ENCODE measurements at places on chromosomes 5 and 9.

- no peak for DNase-seq
Measured at GRCh38 chr9:81592887-81593266, 96.5 kb downstream of the TLE1 start.

GRCh38 chr9:79279356-79279755 is 292.4 kb upstream of the TLE4 start:
- no peak for DNase-seq

DNA sequence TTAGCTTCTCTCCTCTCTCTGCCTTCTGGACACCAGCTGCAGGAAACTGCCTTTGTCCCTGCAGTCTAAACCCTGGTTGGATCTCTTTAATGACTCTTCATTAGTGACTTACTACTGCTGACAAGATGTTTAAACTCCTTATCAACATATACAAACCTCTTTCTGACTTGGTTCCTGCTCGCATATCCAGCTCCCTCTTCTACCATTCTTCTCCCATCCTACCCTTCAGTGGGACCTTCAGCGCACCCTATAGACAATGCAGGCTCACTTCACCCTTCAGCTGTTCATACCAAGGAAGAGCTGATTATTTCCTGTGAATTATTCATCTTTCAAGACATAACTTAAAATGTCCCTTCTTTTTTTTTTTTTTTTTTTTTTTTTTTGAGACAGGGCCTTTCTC is 436.5 kb downstream of the KIAA0825 start:
- no peak for DNase-seq

DNA sequence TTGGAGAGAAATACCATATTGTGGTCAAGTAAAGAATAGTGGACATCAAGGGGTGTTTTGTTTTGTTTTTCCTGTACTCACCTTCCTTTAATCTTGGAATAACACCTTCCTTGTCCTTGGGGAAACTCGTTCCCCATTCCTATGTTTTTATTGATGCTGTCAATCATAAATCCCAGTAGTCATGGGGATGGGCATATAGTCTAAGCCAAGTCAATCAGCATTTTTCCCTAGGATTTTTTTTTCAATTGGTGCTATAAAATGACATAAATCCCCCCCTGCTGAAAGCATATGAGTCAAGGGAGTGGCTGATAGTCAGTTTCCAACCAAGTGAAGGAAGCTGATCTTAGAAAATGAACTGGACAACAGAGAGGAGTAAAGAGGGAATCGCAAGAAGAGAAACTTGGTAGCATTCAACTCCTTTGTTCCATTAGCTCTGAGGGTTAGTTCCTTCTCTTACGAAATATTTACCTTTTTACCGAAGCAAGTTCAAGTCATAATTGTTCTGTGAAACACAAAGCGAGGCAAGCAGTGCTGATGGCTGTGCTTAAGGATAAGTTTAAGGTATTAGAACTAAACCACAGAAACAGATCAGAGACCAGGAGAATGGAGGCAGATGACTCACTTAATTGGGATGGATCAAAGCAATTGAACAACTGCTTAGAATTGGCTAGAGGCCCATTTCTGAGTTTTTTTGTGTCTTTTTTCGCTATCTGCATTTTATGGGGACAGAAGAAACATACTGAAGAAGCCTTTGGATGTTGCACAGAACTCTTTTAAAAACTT is 218.6 kb downstream of the SEMA6A start:
- DNase-seq: no peak

DNA sequence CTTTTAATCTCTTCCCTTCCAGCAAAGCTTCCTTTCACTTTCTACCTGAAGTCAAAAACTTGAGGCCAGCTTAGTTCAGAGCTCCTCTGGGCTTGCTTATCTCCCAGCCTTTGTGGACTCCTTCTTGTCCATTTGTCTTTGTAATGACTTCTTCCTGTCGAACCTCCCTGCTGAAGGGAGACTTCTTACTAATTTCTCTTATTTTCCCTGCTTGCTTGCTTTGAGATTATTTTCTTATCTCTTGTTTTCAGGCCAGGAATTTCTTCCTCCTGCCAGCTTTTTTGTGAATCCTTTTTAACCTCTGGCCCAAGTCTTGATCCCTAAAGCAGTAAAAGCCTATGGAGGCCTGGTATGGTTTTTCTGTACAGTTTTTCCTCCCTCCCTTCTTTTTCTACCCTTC is 46.8 kb upstream of the DHFR start:
- DNase-seq: no peak
